HCT116 (cell line): ENCODE measurements at places on chromosomes 5 and 9.

- DNase-seq, result no peak
These were observed 1048.8 kb upstream of the ACO1 start for GRCh38 chr9:31335529-31336234.

GRCh38 chr9:33403941-33404787 lies 1.8 kb upstream of the AQP7 start:
- no peak for DNase-seq

DNA sequence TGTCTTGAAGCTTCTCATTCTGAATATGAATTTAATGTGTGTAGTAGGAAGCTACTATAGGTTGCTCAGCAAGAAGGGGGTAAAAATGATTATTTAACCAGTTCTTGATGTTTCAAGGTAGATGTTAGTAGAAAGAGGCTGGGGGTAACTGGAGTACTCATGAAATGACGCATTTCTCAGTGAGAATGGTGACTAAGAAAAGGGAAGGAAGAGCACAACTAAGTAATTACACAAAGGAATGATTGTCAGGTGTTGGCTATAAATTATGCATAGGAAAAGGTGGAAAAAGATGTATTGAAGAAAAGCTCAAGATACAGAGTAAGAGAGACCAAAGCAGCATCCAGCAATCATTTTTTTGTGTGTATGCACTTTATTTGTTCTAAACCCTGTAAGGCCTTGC lies 1.4 kb upstream of the PSIP1 start:
- DNase-seq, result no peak

GRCh38 chr5:64458948-64459347 lies 46.9 kb upstream of the RGS7BP start:
- DNase-seq, result no peak
